ENCODE measurements at places on chromosomes 2 and 18.

DNA sequence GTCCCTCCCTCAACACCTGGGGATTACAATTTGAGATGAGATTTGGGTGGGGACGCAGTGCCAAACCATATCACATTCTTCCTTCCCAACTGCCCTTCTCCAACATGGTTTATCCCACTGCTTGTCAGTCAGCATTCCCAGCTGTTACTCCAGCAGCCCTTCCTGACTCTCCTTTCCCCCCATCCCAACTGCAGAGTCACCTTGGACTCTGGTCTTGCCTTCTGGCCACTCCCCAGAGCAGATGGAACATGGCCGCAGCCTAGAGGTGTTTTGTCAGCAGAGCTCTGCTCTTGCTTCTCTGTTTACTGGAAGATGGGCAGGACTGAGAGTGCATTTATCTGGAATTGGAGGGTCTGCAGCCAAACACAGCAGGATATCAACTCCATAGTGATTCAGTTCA is 51.2 kb upstream of the MEX3C start:
- no peak for DNase-seq

GRCh38 chr18:60466677-60467076 is 94.1 kb upstream of the MC4R start:
- no peak for DNase-seq

GRCh38 chr2:15507061-15507460 is 54.1 kb downstream of the NBAS start:
- DNase-seq, result no peak

DNA sequence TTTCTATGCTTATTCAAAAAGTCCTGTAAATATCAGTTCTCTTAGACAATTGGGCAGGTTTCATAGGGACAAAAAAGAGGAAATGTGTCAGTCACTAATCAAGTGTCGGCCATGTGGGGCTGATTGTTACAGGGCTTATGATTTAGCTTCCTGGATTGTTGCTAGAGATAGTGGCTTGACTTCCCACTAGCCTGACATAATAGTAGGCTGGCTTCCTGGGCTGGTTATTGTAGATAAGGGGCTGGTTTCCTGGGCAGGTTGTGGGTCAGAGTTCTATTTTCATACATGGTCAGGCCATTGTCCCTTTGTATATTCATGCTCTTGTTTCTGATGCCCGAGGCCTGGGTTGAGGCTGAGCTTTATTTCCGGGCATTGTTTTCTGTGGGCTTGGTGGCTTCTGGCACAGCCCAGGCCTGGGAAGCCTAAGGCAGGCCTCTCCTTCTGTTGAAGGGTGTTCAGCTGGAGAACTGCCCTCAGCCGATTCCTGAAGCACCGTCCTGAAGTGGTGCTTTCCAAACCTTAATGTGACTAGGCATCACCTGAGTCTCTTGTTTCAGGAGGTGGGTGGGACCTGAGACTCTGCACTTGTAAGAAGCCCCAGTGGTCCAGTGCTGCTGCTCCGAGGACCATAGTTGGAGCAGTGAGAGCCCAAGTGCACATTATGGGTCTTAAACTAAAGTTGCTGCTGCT is 37.0 kb downstream of the CD8B2 start:
- DNase-seq, result no peak

DNA sequence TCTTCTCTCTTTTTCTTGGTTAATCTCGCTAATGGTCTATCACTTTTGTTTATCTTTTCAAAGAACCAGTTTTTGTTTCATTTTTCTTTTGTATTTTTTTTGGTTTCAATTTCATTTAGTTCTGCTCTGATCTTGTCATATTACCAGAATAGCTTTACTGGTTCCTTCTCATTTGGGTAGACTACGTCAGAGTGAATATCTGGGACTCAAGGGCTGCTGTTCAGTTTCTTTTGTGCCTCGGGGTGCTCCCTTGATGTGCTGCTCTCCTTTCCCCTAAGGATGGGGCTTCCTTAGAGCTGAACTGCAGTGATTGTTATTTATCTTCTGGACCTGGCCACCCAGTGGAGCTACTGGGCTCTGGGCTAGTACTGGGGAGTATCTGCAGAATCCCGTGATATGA is 29.4 kb upstream of the IL1RN start:
- DNase-seq, result no peak

GRCh38 chr2:202114291-202114690 is 41.2 kb downstream of the KIAA2012 start:
- no peak for DNase-seq

DNA sequence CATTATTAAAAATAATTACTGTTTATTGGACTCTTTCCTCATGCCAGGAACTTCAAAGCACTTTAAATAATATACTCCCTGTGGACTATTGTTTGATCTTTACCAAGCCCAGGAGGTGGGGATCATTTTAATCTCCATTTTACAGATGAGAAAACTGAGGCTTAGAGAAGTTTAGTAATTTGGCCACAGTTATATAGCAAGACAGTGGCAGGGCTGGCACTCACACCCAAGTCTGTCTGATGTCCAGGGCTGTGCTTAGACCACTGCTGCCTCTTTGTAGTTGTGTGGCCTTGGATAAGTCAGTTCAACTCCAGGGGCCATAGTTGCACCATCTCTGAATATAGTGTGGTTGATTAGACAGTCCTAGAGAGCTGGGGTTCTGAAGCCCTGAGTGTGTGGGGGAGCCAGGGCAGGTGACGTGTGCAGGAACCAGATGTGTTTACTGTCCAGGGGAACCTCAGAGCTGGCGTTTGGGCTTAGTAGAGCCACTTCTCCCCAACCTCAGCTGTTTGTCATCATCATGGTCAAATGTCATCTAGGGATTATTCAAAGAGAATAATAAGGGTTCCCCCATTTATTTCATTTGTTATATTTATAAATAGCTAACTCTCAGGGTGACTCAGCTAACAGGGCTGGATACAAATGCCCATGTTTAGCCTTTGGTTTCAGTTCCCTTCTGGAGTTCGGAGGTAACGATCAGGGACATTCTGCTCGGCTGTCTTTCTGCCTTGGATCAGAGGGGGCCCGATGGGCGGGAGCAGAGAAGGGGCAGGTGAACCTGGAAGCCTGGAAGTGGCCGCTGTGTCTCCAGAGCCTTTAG is 68.0 kb downstream of the BOLA3 start:
- DNase-seq, result no peak

- no peak for DNase-seq
Measured at GRCh38 chr2:163246135-163246534, 407.6 kb upstream of the KCNH7 start.

GRCh38 chr2:201931951-201932350 is 101.7 kb upstream of the FZD7 start:
- DNase-seq, result no peak

DNA sequence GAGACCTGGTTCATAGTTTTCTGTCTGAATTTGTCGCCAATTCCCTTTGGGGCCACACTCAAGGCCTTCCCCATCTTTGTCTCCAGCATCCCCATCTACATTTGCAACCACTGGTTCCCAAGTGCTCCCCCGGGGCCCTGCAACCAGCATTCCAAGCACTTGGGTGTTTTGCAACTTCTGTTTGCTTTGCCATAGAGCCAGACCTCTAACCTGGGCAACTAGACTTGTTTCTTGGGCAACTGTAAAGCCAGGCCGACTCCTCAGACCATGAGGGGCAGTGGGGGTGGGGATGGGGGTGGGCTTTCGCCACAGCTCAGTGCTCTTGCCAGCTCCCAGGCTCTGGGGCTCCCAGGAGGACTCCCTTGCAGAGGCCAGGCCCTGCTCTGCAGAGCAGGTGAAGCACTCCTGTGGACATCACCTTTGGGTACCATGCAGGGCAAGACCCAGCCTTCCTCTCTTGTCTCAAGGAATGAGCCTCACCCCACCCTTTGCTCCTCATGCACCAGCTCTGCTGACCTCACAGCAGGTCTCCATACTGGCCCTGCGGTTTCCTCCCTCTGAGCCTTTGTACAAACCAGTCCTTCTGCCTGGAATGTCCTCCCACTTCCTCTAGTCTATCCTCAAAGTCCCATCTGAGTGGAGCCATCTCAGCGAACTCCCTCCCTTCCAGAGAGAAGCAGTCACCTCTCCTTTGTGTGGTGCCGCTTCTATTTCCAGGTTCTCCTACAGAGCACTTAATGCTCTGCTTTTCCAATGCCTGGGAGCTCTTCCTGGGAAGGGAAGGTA is 126.7 kb upstream of the MYCN start:
- DNase-seq, result no peak

DNA sequence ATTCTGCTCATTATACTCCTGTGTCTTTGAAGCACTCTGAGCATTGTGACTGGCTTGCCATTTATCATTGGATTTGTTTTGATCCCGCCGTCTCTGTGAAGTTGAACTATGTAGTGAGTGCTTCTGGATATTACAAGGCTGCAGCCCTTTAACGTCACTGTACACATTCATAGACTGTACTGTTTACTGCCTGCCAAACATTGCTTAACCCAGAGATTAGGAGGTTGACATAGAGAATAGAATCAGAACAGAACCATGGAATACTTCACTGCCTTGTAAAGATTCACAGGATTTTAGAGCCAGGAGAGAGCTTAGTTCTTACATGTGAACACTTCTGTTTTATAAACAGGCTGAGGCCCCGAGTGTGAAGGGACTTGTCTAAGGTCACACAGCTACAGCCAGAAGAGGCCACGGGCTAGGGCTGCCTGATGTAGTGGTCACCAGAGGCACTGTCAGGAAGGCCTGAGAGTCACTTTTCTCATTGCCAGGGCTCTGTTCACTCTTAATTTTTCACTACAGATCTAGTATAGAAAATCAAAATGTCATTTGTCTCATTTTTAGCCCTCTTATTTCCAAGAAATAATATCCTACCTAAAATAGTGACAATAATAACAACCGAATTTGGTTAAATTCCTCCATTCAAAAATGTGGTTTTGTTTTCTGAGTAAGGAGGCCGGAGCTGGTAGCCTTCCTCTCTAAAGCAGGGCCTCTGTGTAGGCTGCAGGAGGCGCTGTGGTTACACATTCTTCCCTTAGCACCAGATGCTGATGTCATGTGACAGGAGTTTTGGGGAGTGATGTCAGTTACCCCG is 87.9 kb downstream of the UGGT1 start:
- DNase-seq, result no peak

- DNase-seq, result no peak
Measured at GRCh38 chr2:234462218-234462992, 34.5 kb downstream of the ARL4C start.

GRCh38 chr2:17069564-17069963 is 403.9 kb upstream of the CYRIA start:
- no peak for DNase-seq

DNA sequence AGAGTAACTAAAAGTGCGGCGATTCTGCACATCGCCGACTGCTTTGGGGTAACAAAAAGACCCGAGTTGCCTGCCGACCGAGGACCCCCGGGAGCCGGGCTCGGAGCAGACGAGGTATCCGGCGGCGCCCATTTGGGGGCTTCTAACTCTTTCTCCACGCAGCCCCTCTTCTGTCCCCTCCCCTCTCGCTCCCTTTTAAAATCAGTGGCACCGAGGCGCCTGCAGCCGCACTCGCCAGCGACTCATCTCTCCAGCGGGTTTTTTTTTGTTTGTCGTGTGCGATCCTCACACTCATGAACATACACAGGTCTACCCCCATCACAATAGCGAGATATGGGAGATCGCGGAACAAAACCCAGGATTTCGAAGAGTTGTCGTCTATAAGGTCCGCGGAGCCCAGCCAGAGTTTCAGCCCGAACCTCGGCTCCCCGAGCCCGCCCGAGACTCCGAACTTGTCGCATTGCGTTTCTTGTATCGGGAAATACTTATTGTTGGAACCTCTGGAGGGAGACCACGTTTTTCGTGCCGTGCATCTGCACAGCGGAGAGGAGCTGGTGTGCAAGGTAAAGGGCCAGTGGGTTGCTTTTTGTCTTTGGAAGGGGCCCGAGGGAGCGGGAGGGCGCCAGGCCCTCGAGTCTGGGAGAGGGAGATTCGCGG is 1.4 kb downstream of the TRIB2 start:
- no peak for DNase-seq

DNA sequence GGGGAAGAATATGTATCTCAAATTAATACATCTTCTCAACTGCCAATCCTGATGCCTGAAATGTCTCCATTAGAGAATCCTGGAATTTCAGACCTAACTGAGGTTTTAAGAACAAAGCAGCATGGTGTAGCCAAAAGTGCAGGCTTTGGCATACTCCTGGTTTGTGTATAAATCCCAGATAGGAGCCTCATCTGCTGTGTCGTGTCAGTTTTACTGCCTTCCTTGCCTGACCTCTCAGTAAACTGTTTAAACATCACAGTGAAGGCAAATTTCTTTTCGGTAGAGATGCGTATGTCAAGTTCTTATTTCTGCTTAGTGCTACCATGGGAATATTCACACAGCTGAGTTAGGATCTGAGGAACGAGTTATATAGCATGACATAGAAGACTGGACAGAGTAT is 7.3 kb downstream of the SCG2 start:
- no peak for DNase-seq

DNA sequence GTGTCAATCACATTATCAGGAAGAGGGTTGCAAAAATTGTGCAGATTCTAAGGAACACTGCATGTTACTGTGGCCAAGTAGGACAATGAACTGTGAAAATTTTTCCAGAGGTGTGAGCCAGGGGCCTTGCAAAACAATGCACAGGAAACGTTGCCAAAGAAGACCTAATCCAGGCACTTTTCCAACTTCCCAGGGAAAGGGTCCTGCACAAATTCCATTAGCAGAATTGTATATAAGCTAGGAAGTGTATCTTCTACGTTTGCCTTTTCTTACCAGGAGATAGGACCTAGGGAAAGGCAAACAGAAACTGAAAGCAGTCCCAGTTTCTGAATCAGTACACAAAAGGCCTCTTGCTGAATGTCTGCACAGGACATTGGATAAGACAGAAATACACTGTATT is 1888.3 kb upstream of the CELF4 start:
- no peak for DNase-seq

DNA sequence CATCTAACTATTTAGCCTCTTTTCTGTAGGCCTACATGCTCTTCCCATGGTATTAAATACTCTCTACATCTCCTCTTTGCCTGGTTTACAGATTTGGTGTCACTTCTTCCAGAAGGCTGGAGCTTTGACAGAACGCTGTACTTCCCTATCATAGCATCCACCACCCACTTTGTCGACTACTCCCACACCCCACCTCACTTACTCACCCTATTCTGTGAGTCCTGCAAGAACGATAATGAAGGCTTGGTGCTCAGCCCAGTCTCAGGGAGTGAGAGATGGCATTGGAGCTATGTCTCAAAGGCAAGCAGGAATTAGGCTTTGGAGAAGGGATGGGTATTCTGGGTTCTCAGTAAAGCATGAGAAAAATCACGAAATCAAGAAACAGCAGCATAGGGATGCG is 20.3 kb upstream of the KDM3A start:
- DNase-seq, result no peak

DNA sequence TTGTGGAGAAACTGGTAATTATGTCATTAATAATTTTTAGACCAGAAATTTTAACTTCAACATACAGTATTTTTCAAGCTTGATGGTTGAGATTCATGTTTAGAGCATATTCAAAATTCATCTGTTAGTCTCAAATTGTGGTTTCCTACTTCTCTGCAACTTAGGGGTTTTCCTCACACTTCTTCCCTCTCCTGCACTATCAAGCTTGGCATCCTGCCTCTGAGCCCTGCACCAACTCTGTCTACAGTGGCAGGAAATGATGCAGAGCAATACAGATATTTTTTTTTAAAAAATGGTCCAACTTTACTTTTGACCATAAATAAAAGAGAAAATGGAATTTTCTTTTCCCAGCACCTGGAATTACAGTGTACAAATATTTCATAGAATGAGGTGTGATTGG is 247.3 kb downstream of the NUP35 start:
- no peak for DNase-seq
